T-cell (primary cell): ENCODE measurements at places on chromosomes 6 and 20.

DNA sequence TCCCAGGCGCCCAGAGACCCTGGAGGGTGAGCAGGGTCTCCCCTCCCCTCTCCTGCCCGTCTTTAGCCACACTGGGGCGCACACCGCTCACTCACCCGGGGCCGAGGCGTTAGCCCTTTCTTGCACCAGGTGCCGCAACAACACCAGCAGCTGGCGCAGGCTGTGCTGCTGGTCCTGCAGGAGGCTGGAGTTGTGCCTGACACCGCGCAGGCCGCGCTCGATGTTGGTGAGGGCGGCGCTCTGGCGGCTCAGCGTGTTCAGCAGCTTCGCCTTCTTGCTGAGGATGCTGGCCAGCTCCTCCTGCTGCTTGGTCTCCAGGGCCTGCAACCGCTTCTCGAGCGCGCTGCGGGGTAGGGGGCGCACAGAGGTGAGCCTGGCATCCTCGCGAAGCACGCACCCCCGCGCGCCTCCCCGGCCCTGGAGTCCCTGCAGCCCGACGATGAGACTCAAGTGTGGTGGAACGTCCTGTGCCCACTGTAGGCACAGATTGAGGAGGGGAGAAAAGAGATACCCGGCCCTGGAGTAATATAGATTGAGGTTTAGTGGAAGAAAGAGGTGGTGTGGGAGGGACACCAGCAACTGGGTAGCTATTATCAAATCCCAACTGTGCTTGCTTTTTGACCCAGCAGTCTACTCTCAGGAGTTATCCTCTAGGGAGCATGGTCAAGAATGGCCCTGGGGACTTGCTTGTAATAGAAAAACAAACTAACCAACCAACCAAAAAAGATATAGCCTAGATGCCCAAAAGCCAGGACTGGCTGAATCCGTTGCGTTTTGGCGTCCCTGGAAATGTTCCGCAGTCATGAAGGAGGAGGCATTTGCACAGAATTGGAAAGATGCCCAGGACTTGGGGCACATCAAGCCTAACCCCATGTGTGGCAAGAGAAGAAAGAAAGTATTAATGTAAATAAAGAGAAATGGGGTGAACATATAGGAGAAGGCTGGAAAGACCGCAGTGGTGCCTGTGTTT, 30.9 kb downstream of the ANGPT4 start:
- no peak for DNase-seq

DNA sequence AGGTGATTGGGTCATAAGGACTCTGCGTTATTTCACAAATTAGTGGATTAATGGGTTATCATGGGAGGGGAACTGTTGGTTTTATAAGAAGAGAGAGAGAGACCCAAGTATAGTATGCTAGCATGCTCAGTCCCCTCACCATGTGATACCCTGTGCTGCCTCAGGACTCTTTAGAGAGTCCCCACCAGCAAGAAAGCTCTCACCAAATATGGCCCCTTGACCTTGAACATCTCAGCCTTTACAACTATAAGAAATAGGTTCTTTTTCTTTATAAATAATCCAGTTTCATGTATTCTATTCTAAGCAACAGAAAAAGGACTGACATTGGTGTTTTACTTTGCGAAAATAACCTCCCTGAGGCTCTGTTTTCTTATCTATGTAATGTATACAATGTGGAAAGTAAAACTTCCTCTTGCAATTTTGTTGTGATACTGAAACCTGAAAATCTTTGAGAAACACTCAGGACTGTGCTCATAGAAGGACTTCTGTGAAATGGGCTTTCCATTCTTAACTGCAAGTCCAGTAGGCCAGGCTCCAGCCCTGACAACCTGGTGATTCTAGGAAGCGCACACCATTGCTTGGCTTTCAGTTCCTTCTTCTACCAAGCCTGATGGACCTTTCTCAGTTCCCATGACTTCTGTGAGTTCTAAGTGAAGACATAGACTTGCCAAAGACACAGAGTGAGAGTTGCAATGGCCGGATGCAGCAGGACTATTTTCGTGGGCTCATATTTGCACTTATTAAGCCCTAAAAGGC, 21.9 kb downstream of the SIRPD start:
- DNase-seq, result no peak

DNA sequence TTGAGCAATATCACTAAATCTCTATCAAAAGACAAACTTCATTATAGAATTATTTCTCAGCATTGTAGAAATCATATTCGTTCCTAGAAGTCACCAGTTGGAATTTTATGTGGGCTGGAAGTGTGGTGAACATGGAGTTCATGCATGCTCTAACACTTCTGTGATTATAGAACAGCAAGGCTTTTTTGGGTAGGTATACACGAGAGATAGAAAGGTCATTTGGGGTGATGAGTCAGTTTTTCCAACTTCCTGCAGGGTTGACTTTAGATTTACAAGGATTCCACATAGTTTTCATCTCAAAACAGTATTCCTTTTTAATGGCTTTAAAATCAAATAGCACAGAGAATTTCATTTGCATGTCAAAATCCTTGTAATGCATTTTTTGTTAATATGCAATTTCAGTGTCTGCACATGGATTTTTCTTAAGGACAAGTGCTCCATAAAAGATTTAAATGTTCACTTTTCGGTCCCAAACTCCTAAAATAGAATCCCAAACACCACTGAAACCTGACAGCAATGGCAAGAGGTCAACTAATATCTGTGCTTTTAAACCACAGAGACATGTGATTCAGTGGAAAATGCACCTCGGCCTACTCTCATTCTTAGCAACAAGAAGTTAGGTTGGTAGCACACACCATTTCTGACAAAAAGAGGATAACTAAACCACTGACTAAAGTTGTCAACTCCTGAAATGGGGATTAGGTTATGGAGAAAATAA, 211.0 kb downstream of the MOXD1 start:
- DNase-seq, result no peak

GRCh38 chr6:56193846-56194245, 53.5 kb downstream of the COL21A1 start:
- DNase-seq, result no peak

- no peak for DNase-seq
Measured at GRCh38 chr6:73285674-73286283, 22.8 kb upstream of the KHDC1 start.

- no peak for DNase-seq
Measured at GRCh38 chr6:107267006-107267405, 151.7 kb upstream of the BEND3 start.

DNA sequence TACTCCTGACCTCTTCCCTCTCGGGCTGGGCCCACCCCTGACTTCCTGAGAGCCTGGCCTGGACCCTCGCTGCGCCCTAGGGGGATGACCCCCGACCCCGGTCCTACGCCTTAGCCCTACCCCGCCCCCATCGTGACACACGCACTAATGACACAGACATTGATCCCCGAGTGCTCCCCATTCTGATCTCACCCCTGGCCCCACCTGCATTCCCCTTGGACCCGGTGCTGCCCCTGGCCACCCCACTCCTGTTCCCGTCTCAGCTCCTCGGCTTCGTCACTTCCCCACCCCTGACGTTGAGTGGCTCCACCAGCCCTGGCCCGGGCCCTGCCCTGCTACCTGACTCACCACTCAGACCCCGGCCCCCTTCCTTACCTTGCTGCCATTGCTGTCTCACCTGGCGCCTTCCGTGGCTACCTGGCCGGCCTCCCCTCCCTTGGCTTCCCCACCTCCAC, 12.1 kb downstream of the RBCK1 start:
- no peak for DNase-seq

DNA sequence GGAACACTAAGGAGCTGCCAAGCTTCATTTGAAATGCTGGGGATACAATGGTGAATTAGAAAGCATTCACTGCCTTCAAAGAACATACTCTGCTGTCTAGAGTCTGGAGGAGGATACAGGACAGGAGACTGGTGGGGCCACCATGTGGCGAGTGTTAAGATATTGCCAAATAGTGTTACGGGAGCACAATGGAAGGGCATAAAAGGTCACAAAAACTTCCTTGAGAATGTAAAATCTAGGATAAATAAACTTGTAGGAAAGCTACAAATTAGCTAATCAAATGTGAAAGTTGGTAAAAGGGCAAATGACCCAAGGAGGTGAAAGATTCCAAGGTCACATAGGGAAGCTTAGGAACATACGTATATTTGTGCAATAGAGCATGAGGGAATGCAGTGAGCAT, 271.7 kb downstream of the RFPL4B start:
- DNase-seq, result no peak

DNA sequence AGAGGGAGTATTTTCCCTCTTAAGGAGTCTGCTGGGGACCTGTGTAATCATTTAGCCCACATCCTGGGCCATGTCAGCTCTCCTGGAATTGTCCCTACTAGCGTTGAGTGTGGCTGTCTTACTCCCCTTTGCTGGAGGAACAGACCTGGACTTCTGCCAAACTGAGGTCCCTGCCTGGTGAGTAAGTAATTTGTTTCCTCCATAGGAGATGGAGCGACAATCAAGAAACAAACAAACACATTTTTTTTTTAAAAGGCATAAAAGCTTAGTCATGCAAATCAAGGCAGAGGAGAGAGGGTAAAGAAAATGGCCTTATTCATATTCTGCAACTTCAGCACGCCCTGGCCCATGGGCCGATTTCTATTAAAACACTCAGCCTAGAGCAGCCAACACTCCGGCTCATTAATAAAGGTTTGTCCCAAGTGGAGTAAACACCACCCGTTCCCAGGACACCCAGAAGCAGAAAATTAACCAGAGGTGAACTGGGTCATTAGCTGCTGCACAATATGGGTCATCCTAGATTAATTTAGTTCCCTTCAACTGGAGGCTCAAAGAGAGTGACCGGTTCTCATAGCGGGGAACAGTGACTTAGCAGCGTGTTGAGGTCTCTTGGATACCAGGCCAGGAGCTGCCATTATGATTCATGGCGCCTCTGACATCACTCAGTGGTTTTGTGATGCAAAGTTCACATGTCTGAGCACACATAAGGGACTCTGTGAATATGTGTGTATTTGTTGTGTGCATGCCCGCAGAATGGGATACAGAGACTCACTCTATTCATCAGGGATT, 165.0 kb upstream of the SULF2 start:
- DNase-seq, result no peak

DNA sequence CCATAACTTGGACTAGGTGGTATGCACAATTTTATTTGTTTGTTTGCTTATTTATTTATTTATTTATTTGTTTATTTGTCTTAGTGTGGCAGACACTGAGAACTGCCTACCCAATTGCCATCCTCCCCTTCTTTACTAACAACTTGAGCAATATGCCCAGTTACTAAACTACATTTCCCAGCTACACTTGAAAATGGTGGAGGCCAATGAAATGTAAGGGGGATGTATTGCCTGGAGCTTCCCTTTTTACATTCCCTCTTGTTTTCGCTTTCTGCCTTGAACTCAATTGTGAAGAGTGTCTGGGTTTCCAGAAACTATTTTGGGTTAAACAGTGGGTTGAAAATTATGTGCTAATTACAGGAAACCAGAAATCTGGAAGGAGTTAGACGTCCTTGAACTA, 152.7 kb upstream of the FKBP1C start:
- DNase-seq, result no peak

DNA sequence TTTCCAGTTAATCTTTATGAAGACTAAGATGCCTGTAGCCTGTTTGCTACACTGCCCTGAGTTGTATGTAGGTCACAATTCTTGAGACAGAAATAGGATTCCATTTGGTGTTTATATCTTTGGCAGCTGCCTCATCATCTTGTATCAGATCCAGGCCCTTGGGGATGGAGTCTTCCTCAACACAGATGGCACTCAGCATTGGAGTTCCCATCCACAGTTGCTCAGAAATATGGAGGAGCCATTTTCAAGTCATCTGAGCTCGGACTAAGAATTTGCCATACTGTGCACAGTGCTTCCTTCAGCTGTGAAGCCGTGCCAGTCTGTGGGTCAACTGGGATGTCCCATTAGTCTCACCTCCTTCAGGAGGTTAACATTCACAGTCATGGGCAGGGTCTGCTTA, 156.6 kb downstream of the ZDHHC14 start:
- no peak for DNase-seq

GRCh38 chr20:51058017-51058416, 35.1 kb upstream of the KCNG1 start:
- no peak for DNase-seq

DNA sequence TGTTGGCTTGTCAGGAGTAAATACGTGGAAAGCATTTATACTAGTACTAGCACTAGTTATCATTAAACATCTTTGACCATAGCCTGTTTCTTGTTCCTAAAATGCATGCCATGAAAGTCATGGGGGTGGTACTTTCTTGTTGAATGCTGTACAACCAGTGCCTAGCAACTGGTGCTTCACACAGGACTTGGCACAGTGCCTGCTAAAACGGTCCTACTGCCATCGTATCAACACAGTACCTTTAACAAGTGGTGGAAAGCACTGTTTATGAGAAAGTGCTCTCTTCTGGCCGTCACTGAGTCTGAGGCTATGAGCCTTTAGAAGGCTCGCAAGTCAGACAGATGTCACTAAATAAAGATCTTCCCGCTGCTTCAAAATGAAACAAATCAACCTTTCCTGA, 21.6 kb downstream of the ZNFX1 start:
- no peak for DNase-seq

DNA sequence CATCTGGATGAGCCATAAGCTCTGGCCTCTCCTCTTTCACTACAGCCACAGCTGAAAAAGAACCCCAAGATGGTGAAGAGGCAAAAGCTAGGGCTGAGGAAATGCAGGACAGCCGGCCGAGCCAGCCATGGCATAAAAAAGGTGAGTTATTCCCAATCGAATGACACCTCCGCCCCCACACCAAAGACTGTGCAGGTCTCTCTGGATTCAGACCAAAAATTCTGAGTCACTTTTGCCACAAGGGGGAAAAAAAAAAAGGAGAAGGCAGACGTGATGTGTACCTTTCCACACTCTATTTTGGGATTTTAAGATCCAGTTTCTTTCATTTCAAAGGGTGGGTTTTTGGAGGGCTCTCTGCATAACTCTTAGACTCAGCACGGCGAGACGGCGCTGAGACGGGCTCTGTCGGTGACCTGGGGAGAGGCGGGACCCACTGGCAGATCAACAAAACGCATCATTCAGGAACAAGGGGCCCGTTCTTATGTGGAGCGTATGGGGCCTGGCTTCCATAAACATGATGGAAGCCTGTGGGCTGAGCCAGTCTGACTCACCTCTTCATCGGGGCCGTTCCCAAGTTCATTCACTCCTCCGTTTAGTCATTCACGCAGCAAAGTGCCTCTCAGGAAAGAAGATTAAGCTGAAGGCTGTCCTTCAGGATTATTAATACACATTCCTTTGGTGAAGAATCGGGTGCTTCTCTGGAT, 54.8 kb downstream of the NFATC2 start:
- no peak for DNase-seq

DNA sequence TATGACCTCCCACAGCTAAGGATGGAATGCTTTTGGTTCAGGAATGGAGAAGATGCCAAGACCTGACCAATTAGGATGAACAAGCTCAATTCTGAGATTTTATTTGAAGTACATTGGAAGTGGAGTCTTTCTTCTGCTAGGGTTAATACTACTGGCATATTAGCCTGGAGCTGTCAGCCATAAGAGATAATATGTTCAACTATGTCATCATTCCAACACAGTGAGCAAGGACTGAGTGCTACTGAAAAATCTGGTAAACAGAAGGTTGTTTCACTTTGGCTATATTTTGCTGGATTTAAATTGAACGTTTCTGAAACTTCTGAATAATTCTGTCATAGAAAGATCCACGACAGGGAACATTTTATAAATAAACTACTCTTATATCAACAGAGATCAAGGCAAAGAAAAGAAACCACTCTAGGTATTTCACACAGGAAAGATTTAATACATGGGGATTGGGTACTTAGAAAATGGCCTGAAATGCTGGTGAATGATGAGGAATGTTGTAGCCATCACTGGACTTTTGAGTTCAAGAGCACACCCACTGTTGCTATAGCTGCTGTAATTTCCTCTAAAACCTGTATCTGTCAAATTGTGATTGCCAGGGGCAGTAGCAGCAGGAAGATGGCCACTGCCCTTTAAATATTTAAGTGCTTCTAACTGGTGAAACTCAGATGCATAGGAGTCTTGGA, 200.5 kb downstream of the PLCB4 start:
- DNase-seq, result no peak
